ENCODE measurements at places on chromosomes 3 and 15.

DNA sequence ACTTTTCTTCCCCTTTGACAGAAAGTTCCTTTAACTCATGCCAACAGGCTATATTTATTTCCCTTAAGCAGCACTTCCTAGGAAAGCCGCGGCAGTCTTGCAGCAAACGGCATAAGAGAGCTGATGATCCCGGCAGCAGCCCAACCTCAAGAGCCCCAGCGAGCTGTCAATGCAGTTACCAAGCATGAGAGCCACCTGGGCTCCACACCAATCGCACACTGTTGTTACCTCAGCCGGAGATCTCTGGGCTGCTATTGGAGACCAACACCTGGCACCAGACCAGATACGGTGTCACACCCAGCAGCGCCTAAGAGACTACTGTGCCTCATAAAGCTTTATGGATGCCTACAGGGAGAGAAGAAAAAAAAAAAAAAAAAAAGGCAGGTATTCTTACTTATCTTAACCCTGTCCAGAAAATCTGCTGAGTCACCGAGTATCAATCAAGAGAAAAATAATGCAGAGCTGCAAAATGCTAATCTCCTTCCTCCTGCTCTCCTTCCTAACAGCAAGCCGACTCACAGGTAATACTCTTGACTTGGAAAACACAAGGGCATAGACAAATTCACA lies 11.7 kb downstream of the ABCC5 start:
- peak; percentile 47 for DNase-seq

DNA sequence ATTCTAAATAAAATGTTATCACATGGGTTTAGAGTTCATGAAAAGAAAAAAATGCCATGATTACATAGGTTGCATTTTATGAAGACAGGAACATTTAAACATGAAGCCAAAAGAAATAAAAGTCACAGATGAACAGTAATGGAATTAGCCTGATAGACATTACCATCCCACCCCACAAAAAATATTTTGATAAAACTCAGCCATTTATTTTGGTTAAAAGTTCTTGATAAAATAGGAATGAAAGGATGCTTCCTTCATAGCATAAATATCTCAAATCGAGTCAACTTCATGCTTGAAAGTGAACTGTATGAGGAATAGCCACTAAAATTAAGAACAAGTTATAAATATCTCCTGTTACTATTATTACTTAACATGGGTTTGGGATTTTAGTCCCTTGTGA lies 101.9 kb upstream of the TMC3 start:
- no peak for DNase-seq

GRCh38 chr3:47849699-47850563 lies 47.0 kb downstream of the DHX30 start:
- no peak for DNase-seq

GRCh38 chr3:37905987-37906674 lies 44.5 kb downstream of the CTDSPL start:
- DNase-seq, result no peak

DNA sequence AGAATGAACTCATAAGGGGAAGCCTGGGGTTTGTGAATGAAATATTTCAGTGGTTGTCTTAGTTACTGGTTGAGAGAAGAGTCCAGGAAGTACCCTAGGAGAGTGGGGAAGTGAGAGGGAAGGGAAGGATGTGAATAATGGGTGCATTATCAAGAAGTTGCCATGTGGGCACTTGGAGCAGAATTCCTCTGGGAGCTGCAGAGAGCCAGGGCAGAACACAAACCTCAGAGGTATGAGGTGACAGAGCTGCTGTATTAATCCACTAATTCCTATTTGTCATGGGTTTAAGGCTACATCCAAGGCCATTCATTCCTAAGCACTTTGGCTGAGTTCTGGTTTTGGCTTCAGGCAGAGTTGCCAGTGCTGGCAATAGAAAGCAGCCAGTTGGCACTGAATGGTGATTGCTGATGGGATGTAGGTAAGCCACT lies 29.0 kb downstream of the NDUFB4 start:
- no peak for DNase-seq

- no peak for DNase-seq
These were observed 718.0 kb downstream of the TBL1XR1 start for GRCh38 chr3:176479248-176479647.

GRCh38 chr15:39357480-39358268 lies 223.2 kb upstream of the THBS1 start:
- DNase-seq, result no peak

DNA sequence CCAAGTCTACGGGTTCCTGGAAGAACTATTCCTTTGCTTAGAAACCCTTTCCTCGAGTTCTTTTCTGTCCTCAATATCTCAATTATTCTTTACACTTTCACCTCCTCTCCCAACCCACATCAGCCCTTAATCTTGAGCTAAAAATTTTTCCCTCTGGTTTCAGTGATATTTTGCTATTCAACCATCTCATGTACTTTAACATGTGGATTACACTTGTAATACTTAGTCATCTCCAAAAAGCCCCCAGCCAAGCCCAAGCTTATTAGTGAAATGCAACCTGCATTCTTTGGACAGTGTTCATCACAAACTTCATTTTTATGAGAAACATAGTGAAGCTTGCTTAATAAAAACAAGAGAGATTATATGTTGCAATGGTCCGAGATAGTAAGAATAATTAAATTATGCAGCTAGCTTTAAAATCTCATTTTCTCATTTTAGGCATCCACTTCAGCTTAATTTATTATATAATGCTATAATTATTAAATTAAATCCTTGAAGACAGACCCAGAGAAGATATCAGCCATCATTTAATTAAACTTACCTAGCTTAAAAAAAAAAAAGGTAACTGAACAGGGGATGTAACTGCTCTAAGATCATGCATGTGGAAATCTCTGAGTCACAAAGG lies 534.5 kb upstream of the TBL1XR1 start:
- no peak for DNase-seq

GRCh38 chr3:2851835-2852234 lies 258.3 kb downstream of the IL5RA start:
- DNase-seq, result no peak

GRCh38 chr3:148880681-148881080 lies 15.6 kb downstream of the CPA3 start:
- no peak for DNase-seq

GRCh38 chr3:88596451-88596850 lies 446.7 kb downstream of the C3orf38 start:
- no peak for DNase-seq

- no peak for DNase-seq
These were observed 11.1 kb downstream of the OR5K2 start for GRCh38 chr3:98508582-98508981.

- no peak for DNase-seq
These were observed 354 bp upstream of the KLHL24 start for GRCh38 chr3:183635107-183635430.

GRCh38 chr3:149970716-149971402 lies at the start of gene PFN2:
TSS of gene PFN2 (minus strand) at chr3:149970895. CDS start at chr3:149970856, 39 bp downstream.
- DNase-seq, result peak; percentile 35

DNA sequence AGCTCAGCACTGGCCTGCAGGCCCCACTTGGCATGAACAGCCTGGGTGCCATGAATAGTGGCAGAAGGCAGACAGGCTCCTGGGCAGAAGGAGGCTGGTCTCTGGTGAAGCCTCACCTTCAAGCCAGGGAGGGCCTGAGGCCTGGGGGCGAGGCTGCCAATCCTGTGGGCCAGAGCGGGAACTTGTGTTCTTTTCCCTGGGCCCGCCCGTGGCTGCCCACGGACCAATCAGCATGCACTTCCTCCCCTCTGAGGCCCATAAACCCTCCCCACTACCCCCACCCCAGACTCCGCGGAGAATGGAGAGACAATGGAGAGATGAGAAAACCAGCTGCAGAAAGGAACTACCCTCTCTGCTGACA lies 283.8 kb upstream of the ROBO1 start:
- no peak for DNase-seq

DNA sequence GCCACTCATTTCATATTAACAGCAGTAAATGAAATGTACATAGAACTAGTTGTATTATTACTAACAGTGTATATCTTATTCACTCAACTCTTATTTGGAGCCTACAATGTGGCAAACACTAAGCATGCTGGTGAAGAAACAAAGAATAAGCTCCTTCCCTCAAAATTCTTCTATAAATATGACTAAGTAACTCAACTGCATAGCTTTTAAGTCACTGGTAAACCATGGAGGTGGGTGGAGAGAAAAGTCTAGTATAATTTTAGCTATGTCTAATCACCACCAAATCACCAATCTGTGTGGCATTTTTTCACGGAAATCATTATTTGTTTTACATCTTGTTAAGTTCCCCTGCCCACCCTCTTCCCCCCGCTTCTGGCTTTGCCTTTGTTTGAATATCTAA lies 17.5 kb downstream of the COPS2 start:
- no peak for DNase-seq

GRCh38 chr3:137174514-137174913 lies 216.7 kb downstream of the IL20RB start:
- no peak for DNase-seq

GRCh38 chr15:65326117-65326526 lies 21.6 kb downstream of the RNU5B-1 start:
- DNase-seq, result no peak

DNA sequence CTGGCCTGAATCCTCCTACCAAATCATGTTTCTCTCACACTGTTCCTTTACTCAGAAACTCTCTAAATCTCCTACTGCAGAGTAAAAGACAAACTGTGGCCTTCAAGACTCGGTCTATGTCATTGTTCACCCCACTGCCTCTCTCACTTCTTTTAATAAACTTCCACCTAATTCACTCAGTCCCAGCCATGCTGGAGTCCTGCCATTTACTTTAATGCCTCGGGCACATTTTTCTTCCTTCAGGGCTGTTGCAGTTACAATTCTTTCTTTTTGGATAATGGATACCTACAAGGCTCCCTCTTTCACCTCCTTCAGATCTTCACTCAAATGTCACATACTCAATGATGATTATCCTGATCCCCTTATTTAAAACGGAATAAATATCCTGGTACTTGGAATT lies 955.6 kb downstream of the ROBO1 start:
- no peak for DNase-seq

GRCh38 chr3:64988188-64988587 lies 300.4 kb upstream of the ADAMTS9 start:
- DNase-seq, result no peak

- DNase-seq, result no peak
These were observed 376.4 kb downstream of the CNTN6 start for GRCh38 chr3:1469248-1469647.

DNA sequence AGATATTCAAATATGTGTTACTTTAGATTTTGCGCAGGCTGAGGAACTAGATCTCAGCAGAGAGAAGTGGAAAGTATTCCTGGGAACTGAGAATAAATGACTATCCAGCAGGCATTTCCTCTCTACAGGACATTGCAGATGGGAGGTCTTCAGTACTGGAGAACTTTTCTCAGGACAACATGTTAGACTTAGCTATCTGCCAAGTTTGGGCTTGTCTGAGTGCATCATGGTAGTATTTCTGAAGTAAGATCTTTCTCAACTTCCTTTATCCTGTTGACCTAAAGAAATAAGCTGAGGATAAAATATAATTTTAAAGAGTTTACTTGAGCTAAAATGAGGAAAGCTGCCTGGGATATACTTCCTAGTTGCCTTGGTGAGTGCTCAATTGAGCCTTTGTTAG lies 167.9 kb upstream of the BCHE start:
- DNase-seq, result no peak

GRCh38 chr3:51930439-51930838 lies 11.3 kb downstream of the RRP9 start:
- no peak for DNase-seq

- DNase-seq, result no peak
These were observed 23.8 kb downstream of the MEX3B start for GRCh38 chr15:82021992-82022391.

GRCh38 chr15:52491472-52491871 lies 37.2 kb downstream of the MYO5A start:
- no peak for DNase-seq

DNA sequence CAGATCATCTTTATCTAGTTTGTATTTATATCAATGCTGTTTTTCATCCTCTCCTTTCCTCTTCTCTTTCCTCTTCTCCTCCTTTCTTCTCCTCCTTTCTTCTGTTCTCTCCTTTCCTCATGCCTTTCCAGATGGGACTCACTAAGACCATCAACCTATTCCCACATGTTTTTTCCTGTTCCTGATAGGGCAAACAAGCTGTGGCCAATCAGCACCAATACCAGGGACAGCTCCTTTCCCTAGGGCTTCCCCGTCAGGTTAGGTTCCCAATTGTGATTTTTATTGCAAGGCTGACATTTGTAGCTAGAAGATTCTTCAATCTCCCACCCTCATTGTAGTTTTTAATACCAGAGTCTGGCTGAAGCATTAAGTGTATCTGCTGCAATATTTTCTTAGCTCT lies 76.3 kb upstream of the COL8A1 start:
- no peak for DNase-seq

DNA sequence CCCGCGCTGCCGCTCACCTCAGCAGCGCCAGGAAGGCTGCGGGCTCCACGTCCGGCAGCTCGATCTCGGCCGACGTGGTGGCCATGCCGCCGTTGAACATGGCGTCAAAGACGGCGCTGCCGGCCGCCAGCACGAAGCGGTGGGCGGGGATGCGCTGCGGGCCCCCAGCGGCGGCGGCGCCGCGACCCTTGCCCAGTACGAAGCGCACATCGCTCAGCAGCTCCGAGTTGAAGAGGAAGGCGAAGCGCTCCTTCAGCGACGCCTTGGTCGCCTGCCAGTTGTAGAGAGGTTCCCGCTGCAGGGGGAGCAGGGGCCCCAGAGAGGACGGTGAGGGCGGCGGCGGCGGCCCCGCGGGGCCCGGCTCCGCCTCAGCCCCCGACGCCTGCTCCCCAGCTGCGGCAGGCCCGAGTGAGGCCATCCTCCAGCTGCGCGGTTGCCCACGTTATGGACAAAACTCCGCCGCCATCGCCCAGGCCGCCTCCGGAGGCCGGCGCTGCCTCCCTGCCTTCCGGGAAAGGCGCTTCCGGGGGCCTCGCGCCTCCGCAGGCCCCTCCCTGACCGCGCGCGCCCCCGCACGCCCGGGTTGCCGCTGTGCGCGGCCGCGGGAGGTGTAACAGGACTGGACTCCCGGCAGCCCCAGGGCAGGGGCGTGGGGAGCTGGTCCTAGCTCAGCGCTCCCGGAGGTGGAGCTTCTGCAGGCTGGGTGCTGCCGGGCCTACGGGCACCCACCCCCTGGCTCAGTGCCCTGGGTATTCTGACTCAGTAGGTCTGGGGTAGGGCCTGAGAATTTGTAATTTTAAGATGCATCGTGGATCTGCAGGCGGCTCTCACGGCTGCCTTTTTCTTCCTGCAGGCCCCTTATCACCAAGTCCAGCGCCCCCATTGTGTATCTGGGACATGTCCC lies at the start of gene BTBD1:
Gene BTBD1, minus strand, starts transcription at position 519 of the 904 bp plus-strand sequence. Its CDS starts 101 bp downstream, at position 418.
- DNase-seq, result peak; percentile 91

DNA sequence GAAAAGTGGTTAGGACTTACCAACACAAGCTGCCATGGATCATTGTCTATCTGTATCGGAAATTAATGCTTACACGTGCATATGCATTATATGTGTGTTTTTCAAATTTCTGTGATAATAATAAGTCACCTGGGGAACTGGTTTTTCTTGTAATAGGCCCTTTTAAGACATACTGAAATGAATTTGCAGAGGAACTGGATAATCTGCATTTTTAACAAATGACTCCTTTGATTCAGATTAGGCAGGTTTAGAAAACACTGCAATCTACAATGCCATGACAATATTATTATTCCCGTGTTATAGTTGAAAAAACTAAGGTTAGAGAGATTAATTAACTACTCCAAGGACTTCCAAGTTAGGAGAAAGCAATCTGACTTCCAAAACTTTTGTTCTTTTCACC lies 23.4 kb downstream of the STRIT1 start:
- DNase-seq, result no peak

- no peak for DNase-seq
These were observed 352.1 kb upstream of the MEIS2 start for GRCh38 chr15:37452498-37452897.

Data from GM12891 (cell line).